ENCODE measurements at places on chromosomes 3 and 15.
A peak's percentile ranks its signal among the peaks of the same experiment; 100 is the strongest.

GRCh38 chr15:40087991-40088928 lies 20.4 kb downstream of the BMF start:
- peak; percentile 63 for DNase-seq

- DNase-seq: no peak
These were observed 74.0 kb downstream of the RBMS3 start for GRCh38 chr3:29354894-29355293.

- DNase-seq: no peak
These were observed 24.2 kb downstream of the C2CD4A start for GRCh38 chr15:62090988-62091387.

DNA sequence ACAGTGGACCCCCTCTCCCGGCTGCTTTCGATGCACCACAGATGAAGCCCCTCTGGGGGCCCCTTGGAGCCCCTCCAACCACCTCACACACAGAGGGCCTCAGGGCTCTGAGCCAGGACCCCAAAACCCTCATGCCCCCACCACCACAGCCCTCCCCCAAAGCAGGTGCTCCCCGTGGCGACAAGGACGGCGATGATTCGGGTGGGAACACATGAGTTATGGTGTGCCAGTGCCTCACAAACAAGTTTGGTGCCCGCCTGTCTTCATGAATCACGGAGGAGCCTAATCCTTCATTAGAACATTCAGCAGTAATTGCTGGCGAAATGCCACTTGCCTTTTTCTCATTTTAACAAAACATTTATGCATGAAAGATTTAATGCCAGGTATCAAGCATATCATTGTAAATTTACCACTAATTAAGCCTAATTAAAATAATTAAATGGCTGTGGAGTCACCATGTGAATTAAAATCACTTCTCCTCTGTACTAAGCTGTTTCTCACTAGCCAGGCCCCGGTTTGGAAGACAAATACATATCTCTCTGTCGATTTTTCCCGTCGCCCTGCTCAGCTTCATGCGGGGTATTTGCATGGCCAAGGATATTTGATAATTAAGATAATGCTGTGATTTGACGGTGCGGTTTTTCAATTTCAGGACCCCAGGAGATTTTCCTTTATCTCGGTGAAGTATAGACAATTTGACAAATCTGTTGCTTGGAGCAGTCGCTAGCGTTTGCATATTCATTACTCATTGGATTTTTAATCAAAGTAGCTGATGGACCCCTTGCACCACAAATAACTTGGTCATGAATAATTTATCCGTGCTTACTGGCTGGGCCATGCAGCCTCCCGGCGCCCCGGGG lies 157.0 kb downstream of the TLE3 start:
- DNase-seq: no peak

DNA sequence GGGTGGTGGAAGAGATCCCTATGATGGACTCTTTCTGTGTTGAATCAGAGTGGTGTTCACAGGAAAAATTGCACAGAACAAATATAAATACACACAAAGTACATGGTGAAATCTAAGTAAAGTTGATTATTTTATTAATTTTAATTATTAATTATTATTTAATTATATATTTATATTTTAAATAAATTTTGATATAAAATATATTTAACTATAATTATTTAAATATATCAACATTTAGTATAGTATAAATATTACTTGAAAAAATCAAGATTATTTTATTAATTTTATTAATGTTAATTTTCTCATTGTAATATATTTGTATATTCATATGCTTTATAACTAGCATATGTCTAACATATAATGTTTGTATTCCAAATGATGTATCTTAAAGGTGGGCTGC lies 11.3 kb upstream of the ATP10A start:
- no peak for DNase-seq

GRCh38 chr15:66938114-66938830 lies 127.1 kb upstream of the SMAD3 start:
- peak; percentile 57 for DNase-seq

DNA sequence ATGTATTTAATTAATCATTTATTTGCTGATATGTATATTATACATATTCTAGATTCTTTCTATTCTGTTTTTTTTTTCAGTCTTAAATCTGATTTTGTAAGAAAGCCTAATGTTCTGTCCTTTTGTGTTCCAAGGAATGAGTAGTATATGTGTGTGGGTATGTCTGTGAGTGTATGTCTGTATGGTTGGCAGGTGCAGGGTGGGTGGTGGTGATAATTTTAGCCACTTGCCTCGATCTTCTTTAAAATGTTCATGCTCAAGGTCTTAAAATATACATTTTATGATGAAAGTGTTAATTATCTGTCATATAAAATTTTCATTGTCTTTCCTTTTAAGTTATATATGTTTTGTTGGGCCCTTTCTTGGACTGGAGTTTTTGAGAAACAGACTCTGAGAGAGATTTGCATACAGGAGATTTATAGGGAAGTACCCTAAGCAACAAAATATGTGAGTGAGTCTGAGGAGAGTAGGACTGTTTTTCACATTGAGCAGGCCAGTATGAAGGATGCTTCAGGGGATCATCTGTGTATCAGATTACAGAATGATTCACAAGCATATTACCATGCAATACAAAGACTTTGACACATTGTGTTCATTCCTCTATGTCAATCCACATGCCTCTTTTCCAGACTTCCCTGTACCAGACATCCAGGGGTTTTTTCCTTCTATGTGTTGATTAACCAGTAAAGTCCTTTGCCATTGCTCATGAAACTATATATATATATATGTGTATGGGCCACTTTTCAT lies 211.0 kb upstream of the DPPA4 start:
- DNase-seq: peak; percentile 63

- DNase-seq: no peak
These were observed 293.4 kb upstream of the LRRFIP2 start for GRCh38 chr3:37467761-37468160.

- DNase-seq: no peak
These were observed 19.5 kb upstream of the LAMP3 start for GRCh38 chr3:183182073-183182472.

- DNase-seq: peak; percentile 71
These were observed 402.1 kb upstream of the MCTP2 start for GRCh38 chr15:93829115-93829870.

- peak; percentile 94 for DNase-seq
These were observed 545.5 kb downstream of the NTRK3 start for GRCh38 chr15:87711026-87711425.

All from amniotic epithelial cell (primary cell).